GM19239 (cell line): ENCODE measurements at places on chromosomes 1 and 21.

- DNase-seq: no peak
Measured at GRCh38 chr1:6222636-6223035, 13.1 kb downstream of the ICMT start.

- DNase-seq: no peak
Measured at GRCh38 chr1:96329121-96329520, 392.5 kb upstream of the PTBP2 start.

GRCh38 chr1:239807361-239807760, 284.3 kb upstream of the FMN2 start:
- no peak for DNase-seq

- no peak for DNase-seq
Measured at GRCh38 chr1:58568271-58568860, 8.7 kb downstream of the TACSTD2 start.

DNA sequence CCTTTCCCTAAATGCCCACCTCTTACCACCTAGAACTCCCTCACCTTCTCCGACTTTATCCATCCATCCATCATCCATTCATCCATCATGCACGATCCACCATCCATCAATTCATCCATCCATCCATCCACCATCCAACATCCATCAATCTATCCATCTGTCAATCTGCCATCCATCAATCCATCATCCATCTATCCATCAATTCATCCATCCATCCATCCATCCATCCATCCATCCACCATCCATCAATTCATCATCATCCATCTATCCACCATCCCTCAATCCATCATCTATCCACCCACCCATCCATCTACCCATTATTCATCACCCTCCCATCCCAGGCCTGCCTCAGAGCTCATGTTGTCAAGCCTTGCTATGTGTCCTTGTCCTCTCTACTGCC, 34.5 kb downstream of the WNT3A start:
- no peak for DNase-seq

GRCh38 chr1:150066838-150067183, 765 bp upstream of the VPS45 start:
- DNase-seq: no peak

- no peak for DNase-seq
Measured at GRCh38 chr1:232766241-232766890, 38.9 kb upstream of the MAP10 start.

DNA sequence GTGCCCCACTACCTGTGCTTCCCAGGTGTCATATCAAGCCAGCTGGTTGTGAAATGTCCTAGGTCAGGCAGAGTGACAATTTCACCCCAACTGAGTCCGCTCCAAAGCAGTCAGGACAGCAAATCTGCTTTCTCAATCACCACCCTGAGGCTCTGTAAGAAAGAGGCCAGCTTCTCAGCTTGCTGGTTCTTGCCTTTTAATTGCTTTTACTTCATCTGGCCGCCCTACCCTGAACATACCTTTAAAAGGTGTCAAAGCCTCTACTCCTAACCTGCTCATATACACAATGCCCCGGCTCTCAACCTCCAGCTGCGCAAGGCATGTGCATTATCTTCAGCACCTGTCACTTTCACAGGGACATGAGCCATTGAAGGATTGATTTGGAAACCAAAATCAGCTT, 581.6 kb downstream of the NPHP4 start:
- no peak for DNase-seq

GRCh38 chr1:53070621-53071020, 8.6 kb downstream of the PODN start:
- no peak for DNase-seq

DNA sequence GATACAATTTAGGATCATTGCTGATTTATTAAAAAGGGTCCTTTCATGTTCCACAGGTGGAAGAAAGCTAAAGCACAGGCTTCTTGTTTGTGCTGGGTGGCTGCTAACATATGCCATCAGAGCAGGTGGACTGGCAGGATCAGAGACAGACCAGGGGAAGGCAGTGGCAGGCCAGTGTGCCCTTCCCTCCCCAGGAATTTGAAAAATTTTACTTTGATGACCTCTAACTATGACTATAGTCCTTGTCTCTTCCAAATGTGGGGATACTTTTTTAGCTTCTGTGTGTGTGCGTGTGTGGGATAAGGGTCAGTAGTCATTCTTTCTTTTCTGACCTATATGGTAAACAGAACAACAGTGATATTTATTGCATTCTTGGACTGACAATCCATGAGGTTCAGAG, 49.9 kb downstream of the LHX9 start:
- DNase-seq: no peak

GRCh38 chr1:81885291-81885690, 84.6 kb downstream of the ADGRL2 start:
- no peak for DNase-seq

- DNase-seq: no peak
Measured at GRCh38 chr1:169809370-169810095, 14.8 kb upstream of the METTL18 start.

DNA sequence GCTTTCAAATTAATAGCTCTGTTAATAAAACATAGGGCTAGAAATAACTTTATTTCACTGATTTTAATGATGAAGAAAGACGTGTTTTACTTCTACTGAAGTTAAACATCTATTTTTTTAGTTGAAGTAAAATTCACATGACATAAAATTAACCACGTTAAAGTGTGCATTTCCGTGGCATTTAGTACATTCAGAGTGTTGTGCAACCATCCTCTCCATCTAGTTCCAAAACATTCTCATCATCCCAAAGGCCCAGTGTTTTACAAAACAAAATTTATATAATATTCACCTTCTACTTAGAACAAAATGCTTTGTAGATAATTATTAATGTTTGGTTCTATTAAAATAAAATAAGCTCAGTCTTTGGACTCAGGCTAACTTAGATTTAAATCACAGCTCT, 108.5 kb upstream of the GNG12 start:
- DNase-seq: no peak

DNA sequence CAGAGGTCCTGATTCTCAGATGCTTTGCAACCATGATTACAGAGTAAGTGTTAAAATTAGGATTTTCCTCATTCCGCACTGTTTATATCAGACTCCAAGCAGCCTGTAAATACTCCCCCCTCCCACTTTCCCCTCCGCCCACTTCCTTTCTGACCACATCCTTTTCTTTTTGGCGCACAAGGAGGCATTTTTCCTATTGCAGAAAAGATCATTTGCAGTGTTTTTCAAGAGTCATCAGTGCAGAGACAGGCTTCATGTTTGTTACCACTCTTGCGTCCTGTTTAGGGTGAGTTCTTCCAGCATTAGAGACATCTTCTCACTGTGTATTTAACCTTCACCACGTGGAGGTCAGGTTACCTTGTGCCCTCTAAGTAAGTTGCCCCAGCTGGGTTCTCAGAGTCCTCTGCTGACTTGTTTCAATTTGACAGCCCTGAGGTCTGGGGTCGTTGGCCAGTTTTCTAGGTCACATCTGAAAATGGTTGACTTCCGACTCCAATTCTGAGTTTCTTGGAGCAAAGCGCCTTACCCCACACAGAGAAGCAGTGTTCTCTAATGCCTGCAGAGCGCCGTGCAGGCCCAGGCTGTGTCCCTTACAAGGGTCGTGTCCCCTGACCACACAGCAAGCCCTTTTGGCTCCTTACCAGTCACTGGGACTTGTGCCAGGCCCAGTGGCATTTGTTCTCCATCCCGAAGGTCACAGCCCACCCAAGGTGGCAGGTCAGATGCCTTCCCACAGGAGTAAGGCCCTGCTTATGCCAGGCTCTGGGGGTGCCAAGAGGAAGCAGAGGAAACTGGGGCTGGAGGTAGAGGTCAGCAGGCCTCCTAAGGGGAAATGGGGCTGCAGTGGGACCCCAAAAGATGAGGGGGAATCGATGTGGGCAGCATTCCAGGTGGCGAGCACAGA, 85.6 kb downstream of the FAM78B start:
- no peak for DNase-seq

- DNase-seq: no peak
Measured at GRCh38 chr1:239814306-239814881, 277.3 kb upstream of the FMN2 start.

- no peak for DNase-seq
Measured at GRCh38 chr1:8351693-8352470, 34.0 kb downstream of the SLC45A1 start.

DNA sequence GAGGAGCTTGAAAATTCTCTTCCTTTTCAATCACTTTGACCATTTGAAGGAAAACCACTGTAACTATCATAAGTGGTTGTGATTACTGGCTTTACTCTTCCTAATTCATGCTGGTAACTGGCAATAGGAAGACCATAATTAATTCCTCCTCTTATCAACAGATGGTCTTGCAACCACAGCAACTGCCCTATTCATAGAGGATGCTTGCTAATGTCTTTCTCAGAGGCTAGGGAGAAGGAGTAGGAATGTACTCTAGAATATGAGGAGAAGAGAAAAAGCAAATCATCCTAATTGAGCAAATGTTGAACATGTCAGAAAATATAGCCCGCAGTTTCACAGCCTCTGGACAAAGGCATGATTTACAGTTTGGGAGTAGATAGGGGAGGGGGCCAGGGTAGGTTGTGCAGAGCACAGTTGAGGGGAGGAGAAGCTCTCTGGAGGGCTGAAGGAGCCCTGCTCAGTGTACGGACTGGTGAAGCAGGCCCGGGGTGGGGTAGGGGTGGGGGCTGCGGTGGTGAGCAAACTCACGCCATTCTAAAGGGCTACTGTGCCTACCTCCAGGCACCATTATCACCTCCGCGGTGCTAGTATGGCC, 192.9 kb downstream of the PCP4 start:
- no peak for DNase-seq

GRCh38 chr1:61626816-61627215, 98.1 kb downstream of the TM2D1 start:
- DNase-seq: no peak

DNA sequence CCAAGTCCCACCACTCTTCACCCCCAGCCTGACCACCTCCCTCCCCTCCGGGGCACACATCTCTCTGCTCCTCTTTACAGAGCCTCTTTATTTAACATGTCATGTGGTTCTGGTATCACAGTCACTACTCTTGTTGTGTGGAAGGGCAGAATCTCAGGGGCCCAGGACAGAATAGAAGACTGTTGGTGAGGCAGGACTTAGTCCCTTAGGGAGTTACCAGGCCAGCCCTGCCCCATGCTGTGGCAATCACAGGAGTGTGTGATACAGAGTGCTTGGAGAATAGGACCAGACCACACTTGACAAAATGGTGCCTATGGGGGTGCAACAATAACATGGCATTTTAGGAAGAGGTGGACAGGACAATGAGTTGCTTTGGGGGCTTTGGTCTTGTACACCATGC, 43.0 kb upstream of the CRNN start:
- no peak for DNase-seq

DNA sequence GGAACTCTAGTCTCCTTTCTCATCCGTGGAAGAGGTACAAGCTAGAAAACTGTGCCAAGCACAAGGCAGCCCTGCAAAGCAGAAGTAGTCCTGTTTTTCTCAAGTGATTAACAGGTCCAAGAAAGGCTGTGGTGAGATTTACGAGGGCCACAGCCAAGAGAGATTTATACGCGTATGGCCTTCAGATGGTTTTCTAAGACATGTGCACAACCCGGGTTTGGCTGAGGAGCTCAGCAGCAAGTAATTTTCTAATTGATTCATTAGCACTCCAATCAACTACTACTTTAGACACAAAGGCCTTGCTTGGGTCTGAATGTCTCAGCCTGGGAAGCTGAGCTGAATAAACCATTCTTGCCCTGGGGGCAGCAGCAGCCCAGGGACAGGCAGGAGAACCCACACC, 55.8 kb downstream of the SSBP3 start:
- DNase-seq: no peak

- no peak for DNase-seq
Measured at GRCh38 chr1:83029916-83030315, 969.0 kb downstream of the TTLL7 start.

DNA sequence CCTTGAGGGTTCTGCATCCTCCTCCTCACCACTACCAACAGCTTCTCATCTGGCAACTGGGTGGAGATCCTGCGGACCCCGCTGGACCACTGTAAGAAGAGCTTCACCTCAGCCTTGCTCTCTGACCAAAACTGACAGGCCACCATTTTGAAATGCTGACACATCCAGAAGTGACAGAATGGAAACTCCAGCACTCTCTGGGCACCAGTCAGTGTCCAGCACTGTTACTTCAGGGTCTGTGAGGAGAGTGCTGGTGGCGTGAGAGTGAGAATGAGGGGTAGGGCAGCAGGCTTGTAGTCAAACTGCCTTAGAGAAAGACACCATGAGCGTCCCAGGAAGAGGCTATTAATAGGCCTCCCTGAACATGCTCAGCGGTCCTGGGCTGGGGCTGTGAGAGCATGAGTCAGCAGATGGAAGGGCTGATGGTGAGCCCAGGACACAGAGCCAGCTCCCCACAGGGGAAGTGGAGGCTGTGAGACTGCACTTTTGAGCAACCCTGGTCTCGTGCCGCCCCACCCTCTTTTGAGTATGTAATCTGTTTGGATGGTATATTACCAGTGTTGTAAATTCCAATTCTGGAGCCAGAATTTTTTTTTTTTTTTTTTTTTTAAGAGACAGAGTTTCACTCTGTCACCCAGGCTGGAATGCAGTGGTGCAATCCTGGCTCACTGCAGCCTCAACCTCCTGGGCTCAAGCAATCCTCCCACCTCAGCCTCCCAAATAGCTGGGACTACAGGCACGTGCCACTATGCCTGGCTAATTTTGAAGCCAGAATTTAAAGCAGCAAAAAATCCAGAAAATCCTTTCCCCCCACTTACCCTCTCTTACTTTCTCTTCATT, 34.4 kb upstream of the SLC30A1 start:
- no peak for DNase-seq

DNA sequence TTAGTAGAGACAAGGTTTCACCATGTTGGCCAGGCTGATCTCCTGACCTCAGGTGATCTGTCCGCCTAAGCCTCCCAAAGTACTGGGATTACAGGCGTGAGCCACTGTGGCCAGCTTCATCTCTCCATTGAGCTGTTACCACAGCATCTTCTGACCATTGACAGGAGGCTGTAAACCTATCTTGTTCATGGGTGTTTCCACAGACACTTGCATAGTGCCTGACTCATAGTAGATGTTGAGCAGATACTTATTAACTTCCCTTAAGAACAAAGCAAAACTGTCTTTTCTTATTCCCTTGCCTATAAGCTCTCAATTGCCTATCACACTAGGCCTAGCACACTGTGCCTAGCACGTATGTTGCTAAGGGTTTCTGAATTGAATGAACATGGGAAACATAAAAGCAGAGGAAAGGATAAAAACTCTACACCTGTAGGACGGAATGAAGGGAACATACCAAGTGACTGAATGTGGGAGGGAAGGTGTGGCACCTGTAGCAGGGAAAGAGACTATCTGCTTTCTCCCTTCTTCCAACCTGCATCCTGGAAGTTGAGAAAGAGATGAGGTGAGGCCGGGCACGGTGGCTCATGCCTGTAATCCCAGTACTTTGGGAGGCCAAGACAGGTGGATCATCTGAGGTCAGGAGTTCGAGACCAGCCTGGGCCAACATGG, 1.2 kb upstream of the C1orf54 start:
- no peak for DNase-seq

GRCh38 chr1:24899581-24900485, 30.2 kb downstream of the RUNX3 start:
- no peak for DNase-seq

GRCh38 chr1:2240270-2241156, 12.4 kb downstream of the SKI start:
- DNase-seq: no peak
